ENCODE measurements at places on chromosomes 1 and 21.
A peak's percentile ranks its signal among the peaks of the same experiment; 100 is the strongest.

GRCh38 chr1:60171801-60172200 lies 98.2 kb upstream of the C1orf87 start:
- no peak for DNase-seq

DNA sequence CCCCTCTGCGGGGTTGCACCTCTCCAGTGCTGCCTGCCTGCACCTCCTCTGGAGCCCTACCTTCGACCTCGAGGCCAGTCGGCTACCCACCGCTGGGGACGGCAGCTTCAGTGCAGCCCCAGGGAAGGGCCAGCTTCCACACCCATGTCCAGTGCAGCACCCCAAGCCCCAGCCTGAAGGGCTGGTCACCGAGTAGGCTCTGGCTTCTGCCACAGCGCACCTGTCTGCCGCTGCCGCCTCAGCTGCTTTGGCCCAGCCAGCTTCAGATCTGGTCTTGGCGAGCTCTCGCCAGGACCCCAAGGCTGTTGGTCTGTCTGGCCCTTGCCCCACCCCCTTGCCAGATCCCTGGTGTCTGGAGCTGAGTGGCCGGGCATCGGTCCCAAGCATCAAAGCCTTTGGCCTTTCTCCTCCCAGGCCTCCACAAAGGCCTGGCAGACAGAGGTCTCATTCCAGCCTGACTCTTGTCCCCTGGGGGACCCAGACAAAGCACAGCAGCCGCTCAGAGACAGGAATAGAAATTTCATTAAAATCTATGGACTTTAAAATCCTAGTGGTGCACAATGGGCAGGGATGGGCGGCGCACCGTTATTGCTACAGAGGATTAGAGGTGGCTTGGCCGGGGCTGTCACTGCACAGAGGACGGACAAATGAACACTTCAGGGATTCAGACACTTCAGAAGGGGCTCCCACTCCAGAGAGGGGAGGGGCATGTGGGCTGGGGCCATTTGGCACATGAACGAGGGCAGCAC lies 4.8 kb downstream of the CCDC24 start:
- no peak for DNase-seq

DNA sequence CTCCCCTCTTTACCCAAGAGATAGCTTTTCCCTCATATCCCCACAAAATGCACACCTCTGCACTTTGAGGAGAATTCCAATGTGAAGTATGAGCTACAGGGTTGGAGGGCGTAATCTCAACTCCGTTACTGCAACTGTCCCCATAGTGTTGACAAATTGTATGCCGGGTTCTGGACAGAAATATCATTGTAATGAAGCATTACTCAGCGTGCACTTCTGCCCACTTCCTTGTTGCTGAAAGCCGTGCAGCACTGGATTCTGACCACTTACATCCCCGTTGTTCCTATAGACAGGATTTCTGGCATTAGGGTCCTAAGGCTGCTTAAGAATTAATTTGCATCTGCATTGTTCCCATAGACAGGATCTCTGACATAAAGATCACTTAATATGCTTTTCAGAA lies 205.6 kb downstream of the RHOU start:
- peak; percentile 57 for DNase-seq

DNA sequence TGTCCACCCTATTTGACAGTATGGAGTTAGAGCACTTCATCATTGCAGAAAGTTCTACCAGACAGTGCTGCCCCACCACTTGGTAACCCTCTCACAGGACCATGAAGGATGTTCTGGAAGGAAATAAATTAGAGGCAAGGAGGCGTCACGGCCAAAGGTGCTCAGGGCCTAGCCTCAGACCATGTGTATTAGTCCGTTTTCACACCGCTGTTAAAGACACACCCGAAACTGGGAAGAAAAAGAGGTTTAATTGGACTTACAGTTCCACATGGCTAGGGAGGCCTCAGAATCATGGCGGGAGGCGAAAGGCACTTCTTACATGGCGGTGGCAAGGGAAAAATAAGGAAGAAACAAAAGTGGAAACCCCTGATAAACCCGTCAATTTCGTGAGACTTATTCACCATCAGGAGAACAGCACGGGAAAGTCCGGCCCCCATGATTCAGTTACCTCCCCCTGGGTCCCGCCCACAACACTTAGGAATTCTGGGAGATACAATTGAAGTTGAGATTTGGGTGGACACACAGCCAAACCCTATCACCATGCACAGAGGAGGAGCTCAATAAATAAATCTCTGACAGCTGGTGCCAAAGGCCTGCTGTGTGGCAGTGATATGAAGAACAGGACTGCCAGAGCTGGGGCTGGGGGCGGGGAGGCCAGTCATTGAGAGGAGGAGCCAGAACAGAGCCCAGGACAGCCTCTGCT lies 75.8 kb downstream of the FHAD1 start:
- no peak for DNase-seq

DNA sequence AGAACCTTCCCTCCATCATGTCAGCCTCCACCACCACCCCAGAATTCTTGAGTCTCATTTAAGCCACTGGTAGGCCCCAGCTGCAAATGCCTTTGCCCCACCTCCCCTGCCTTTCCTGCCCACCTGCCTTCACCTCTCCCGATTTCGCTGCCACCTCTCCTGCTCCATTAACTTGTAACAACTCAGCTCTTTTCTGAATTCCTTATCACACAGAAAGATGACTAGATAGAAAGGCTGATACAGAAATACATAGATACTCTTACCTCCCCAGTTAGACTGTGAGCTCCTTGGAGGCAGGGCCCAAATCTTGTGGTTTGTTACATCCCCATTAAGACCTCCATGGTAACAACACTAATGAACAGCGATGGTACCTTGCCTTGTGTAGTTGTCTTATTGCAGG lies 69.5 kb downstream of the ATP5PO start:
- no peak for DNase-seq

DNA sequence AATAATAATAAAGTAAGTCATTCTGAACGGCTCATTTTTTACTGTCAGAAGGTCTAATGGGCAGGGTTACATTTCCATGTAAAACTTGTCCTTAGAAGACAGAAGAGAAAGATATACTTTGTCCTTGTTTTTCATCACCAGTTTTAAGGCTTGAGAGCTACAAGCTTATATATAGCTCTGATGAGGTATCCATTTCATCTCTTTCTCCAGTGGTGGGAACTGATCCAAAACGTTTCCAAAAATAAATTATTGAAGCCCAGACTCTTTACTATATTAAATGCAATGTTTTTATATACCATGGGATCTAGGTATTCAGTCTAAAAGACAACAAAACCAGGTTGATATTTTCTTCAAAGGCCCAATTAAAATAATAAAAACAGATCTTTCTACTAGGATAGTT lies 8.7 kb downstream of the B3GALNT2 start:
- no peak for DNase-seq

- no peak for DNase-seq
Observed at GRCh38 chr1:228041316-228041715, 34.5 kb downstream of the WNT3A start.

GRCh38 chr1:172959571-172959970 lies 91.2 kb downstream of the TNFSF18 start:
- DNase-seq = no peak

DNA sequence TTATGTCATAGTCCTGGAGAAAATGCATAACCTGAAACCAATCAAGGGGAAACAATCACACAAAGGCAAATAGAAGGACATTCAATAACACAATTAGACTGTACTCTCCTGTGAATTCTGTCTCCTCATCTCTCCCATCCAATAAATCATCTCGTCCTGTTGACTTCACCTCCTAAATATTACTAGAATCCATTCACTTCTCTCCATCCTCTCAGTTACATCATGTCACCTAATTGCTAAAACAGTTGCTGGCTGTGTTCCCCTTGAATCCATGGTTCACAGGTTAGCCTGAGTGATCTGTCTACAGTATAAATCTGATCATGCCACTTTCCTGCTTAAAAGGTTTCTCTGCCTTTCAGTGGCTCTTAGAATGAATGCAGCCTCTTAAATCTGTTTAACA lies 220.2 kb downstream of the TGFB2 start:
- no peak for DNase-seq

GRCh38 chr1:6016191-6016865 lies 24.1 kb upstream of the NPHP4 start:
- no peak for DNase-seq

GRCh38 chr1:1014799-1015681 lies 1.7 kb downstream of the ISG15 start:
- no peak for DNase-seq

DNA sequence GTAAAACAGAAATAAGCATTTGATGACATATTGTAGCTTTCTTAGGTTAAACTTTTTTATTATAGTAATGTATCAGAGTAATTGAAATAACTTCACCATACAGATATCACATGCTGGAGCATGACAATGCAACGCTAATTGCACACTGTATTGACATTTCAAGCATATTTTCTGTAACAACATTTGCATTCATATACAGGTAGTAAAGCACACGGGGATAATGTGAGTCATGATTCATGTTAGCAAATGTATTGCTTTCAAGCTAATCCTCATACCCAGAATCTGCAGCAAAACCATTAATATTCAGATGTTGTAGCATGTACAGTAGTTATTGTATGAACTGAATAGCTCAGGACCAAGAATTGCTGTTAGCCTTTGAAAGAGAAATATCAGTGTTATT lies 133.9 kb downstream of the TTLL7 start:
- DNase-seq = no peak

Data from HL-60 (cell line).